ENCODE measurements at places on chromosomes 7 and 10.

- DNase-seq, result no peak
Observed at GRCh38 chr10:78568620-78569019, 500.1 kb upstream of the ZMIZ1 start.

DNA sequence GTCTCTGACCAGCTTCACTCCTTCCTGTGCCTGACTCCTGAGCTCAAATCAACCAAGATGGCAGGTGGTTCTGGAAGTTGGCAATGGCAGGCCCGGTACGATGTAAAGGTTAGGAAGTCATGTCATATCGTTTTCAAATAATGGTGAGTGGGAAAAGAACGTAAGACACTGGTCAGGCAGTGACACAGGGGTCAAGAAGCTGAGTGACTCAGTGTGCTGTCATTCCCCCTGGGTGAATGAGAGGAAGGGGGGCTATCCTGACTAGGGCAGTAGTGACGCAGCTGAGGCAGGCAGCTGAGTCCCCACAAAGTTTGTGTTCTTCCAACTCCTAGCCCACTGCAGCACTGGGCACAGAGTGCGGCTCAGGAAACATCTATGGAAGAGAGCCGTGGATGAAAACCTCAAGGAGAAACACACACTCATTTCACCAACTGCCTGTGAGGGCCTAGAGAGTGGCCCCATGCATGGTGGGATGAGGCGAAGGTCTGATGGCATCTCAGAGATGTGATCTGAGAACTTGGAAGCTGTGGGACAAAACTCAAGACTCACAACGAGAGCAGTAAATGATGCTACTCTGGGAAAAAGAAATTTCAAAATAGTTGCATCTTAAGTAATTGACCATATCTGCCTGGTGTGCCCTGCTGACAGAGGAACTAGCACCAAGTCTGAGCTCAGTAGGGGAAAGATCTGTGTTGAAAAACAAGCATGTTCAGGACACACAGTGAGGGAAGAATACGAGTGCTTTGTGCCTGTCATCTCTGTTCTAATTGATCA, 23.2 kb downstream of the CREB3L2 start:
- no peak for DNase-seq

- no peak for DNase-seq
Observed at GRCh38 chr7:140669352-140669751, 3.4 kb upstream of the ADCK2 start.

DNA sequence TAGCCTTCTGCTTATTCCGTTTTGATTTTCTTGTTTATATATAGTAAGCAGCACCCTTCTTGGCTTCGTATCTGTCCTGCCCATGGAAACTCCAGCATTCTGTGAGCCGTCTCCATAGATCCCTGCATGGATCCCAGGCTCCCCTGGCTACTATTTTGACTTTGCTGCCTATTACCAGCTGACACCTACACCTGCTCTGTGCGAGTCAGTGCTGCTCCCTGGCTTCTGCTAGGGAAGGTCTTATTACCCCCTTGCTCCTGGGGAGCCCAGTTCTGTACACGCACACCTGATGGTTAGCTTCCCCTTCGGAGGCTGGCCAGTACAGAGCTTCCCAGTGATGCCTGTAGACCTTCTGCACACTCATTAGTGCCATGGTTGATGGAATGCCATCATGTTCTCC, 35.4 kb downstream of the NACAD start:
- no peak for DNase-seq

DNA sequence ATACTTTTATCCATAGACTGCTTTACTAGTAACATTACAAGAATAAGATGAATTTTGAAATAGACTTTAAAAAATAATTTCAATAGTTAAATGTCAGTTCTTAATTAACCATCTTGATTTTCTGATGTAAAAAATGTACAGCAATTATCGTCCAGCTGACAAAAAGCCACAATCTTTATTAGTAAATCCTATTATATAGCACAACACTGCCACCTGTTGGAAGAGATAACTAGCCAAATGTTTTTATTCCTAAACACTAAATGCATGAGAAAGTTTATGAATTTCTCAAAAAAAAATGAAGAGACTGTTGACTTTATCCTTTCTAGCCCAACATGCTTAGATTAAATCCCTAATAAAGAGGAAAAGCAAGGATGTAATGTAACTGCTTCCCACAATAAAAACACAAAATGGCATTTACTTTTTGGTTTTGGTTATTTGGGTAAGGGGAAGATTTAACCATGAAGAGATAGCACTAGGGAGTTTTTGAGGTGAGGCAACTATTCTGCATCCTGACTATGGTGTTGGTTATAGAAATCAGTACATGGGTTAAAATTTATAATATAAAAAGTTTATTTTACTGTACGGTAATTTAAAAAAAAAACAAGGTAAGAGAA, 8.0 kb downstream of the COA1 start:
- no peak for DNase-seq

- no peak for DNase-seq
Observed at GRCh38 chr7:31892099-31892829, 177.9 kb downstream of the PDE1C start.

DNA sequence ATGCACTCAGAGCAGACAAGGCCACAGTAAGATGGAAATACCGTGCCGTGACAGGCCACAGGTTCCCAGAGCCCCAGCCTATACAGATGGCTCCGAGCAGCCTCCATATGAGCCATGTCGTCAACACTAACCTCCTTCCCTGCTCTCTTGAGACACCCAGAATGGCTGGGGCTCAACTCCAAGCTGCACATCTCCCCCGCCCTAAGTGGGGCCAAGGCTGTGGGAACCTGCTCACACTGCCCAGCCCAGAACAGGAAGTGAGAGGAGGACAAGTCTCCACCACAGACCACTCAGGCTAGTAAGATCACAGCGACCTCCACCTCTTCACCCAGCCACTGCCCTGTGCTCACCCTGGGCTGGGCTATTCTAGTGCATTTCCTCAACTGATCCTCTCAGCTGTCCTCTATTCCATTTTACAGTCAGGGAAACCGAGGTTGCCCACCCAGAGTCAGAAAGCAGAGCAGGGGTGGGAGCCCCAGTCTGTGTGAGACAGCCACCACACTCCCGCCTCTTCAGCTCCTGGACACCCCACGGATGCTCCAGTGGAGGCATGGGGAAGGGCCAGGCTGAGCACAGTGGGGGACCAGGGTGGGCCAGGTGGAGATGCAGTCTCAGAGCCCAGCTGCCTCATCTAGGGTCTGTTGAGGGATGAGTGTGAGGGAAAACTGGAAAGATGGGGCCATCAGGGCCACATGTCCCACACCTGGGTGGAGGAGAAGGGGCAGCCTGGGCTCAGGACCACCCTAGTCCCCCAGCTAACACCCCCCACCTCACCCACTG, 11.6 kb downstream of the GRID1 start:
- DNase-seq, result no peak

GRCh38 chr7:151315038-151315655, 26.5 kb upstream of the NUB1 start:
- no peak for DNase-seq

DNA sequence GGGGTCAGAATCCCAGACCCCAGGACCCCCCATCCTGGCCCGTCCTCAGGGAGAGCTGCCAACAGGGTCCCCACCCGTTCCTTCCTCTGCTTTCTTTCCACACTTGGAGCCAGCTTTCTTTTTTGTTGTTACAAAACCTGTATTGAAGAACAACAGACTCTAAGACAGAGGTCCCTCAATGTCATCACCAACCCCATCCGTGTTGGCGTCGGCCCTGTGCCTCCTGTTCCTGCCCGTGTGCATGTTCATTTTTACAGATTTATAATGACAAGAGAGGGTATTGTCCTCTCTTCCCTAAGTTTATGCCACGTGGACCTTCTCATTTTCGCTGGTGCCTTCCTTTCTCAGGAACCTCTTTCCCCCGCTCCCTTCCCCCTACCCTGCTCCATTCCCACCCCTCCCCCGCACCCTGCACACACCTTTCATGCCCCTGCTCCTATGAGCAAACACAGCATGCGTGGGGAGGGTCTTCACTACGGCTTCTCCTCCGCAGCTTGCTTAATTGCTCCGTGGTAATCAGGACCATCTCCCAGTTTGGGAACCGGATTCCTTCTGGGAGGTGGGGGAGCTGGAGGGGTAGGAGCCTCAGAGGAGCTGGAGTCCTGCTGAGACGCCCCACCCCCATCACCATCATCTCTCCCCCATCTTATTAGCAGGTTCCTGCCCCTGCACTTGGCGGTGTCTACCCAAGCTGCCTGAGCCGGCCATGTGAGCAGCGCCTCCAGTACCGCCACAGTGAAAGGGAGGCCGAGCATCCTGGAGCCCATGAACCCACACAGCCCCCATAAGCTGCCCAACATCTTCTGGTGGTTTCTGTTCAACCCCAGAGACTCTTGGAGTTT, 88.0 kb upstream of the INSIG1 start:
- no peak for DNase-seq

DNA sequence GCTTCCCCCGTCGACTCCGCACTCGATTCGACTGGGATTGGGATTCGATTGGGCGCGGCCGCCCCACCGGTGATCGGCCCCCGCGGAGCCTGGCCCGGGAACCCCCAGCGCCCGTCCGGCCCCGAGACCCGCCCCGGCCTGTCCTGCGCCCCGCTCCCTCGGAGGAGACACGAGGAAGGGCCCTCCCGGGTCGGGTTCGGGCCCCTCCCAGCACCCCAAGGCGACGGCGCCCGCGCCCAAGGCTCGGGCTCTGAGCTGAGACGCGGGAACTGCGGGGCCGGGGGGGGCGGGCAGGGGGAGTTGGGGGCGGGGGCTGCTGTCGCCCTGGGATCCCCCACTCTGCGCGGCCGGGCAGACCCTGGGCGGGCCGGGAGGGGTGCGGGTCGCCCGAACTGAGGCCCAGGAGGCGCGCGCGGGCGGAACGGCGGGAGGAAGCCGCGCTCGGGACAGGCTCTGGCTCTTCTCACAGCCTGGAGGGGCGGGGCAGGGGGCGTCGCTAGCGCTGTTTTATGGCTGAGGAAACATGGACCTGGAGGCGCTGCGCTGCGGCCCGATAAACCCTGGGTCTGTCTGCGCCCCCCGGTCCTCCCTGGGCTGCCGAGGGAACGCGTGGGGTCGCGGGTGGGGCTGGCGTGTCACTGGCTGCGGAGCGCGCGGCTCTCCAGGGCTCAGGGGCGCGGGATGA, 1.7 kb upstream of the NKX6-2 start:
- DNase-seq, result no peak

- no peak for DNase-seq
Observed at GRCh38 chr10:98567391-98568133, 120.8 kb upstream of the HPS1 start.

DNA sequence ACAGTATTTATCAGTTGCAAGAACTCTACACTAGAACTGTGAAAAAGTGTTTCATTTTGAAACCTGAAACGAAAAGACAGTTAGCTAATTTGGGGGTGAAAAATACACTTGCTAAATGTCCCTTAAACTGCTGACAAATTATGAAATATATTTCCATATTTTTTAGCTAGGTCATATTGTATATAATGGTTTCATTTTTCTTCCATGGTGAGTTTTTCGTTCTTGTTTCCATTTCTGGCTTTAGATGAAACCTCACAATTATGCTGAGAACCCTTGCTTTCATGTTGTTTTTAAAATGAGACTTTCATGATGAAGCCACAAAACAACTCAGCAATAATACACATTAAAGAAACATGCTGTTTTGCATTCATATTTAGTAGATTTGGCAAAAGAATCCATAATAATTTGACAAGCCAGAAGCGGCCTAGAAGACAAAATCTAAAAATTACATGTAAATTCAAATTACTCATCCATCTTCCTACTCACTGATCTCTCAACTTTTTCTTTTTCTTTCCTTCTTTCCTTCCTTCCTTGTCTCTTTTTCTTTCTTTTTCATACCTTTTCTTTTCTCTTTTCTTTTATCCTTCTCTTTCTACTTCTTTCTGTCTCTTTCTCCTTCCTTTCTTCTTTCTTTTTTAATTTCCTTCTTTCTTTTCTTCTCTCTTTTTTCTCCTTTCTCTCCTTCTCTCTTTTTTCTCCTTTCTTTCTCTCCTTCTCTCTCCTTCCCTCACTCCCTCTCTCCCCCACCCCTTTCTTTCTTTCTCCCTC, 46.5 kb upstream of the ITGB8 start:
- DNase-seq, result no peak

GRCh38 chr7:130990178-130990832, 256.3 kb upstream of the KLF14 start:
- no peak for DNase-seq

- no peak for DNase-seq
Observed at GRCh38 chr10:17765602-17766001, 13.6 kb downstream of the TMEM236 start.

- DNase-seq, result no peak
Observed at GRCh38 chr10:24255115-24255880, 46.4 kb downstream of the KIAA1217 start.

- DNase-seq, result no peak
Observed at GRCh38 chr10:126663328-126663727, 7.2 kb downstream of the C10orf90 start.

DNA sequence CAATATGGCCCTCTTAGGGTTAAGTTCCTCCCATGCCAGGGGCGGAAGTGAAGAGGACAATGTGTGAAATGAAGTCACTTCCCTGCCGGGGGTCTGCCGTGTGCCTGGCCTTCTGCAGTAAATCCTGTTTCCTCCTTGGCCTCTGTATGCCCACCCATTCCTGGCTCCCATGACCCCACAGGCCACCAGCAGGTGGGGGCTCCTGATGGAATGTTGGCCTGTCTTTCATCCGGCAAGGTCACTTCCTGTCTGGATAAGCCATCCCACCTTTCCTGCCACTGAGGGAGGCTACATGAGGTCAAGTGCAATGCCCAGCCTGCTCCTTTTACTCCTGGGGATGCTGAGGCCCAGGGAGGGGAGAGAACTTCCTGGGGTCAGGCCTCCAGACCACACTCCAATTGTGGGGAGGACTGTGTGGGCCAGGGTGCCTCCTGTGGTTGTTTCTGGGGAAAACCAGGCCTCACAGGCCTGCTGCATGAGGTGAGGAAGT, 22.3 kb downstream of the PALD1 start:
- DNase-seq, result no peak

DNA sequence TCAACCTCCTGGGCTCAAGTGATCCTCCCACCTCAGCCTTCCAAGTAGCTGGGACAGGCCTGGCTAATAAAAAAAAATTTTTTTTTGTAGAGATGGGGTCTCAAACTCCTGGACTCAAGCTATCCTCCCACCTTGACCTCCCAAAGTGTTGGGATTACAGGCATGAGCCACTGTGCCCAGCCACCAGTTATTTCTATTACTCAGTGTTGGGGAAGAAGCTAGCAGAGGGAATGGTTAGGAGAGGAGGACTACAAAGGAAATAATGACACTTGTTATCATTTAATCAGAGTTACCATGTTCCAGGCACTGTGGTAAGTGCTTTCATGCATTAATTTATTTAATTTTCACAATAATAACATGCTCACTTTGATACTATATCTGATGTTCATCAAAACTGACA, 17.6 kb upstream of the BTRC start:
- DNase-seq, result no peak

DNA sequence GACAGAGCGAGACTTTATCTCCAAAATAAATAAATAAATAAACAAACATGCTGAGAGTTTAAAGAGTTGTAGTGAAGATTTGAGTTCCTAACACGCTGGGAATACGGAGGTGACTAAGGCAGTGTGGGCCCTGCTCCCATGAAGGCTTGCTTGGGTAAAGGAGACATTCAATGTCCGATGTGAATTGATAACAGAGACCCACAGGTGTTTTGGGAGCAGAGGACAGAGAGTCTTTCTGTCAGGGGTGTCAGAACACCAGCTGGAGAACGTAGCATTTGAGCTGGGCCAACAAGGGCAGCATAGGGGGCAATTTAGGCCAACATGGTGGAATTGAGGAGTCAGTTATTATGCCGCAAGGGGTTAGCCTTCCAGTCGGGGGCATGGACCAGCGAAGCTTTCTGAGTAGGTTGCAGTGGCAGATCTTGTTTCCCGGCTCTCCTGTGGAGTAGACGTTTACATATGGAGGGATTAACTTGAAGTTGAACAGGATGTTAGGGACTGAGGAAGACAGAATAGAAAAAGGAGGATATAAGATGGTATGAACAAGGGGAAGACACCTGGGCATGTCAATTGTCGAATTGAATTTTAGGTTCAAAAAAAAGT, 5.6 kb downstream of the PROSER2 start:
- no peak for DNase-seq

- DNase-seq, result no peak
Observed at GRCh38 chr10:119413093-119413453, 129.4 kb downstream of the RGS10 start.

All from esophagus squamous epithelium (tissue), 5 donors.